ENCODE measurements at places on chromosomes 7 and 10.

DNA sequence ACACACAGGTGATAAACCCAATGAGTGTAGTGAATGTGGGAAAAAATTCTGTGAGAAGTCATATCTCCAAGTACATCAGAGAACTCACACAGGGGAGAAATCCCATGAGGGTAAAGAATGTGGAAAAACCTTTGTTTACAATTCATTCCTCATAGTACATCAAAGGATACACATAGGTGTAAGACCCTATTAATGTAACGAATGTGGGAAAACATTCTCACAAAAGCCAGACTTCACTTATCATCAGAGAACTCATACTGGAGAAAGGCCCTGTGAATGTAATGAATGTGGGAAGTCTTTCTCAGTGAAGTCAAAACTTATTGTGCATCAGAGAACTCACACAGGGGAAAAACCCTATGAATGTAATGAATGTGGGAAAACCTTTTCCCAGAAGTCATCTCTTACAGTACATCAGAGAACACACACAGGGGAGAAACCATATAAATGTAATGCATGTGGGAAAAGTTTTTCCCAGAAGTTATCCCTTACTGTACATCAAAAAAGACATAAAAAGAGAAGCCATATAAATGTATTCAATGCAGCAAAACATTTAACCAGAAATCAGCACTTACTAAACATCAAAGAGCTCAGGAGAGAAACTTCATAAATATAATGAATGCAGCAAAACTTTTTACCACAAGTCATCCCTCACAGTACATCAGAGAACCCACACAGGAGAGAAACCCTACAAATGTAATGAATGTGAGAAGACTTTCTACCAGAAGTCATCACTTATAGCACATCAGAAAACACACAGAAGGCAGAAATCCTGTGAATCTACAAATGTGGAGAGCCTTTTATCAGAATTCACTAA lies 49.8 kb downstream of the ZNF239 start:
- DNase-seq: no peak

DNA sequence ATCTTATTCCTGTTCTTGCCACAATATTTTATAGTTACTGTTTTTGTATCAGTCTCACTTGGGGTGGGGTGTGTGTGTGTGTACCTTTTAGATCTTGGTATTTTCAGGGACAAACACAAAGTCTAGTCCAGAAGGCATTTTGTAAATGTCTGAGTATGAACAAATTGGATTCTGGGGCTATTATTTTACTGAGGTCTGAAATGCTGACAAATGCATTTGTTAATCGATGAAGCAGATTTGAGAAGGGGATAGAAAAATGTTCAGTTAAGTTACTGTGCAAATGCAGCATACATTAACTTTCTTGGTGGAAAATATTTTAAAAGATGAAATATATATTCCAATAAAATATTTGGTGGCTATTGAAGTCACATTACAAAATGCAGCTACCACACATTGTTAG lies 267.4 kb downstream of the EXOC4 start:
- DNase-seq: no peak

GRCh38 chr7:129841465-129841864 lies 111.3 kb downstream of the UBE2H start:
- no peak for DNase-seq

DNA sequence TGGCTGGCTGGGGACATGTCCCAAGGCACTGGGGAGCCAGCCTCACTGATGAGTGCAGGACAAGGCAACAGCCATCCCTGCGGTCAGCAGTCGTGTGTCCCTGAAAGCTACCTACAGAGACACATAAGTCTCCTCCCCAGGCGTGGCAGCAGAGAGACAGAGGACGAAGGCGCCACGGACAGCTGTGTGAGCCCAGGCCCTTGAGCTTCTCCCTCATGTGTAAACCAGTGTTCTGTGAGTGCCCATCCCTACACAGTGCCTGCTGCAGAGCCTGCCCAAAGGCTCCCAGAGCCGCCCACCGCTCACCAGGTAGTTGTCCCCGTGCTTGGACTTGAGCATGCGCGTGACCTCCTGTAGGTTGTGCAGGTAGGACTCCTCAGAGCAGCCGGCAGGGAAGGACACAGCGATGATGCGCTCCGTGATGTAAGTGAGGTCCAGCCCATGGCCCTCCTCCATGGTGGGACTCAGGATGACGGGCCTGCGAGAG lies 142.7 kb downstream of the TNS3 start:
- no peak for DNase-seq

DNA sequence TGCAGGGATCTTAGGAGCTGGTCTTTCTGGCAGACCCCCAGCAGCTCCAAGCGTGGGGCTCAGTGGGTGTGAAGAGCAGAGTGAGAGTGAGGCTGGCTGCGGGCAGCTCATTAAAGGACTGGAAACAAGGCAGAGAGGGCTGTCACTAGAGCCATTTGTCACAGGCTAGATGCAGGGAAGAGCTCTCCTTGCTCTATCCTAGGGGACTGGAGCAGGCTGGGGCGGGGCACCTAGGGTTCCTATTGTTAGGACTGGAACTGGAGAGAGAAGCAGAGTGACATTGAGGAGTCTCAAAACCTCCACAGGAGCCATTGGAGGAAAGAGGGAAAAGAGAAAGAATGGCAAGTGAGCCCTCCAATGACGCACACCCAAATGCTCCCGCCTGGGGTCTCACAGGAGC lies 772 bp upstream of the DDC start:
- no peak for DNase-seq

- DNase-seq: no peak
Measured at GRCh38 chr7:102415685-102416225, 17.6 kb upstream of the ORAI2 start.

- DNase-seq: no peak
Measured at GRCh38 chr10:59276919-59277318, 85.4 kb downstream of the FAM13C start.

GRCh38 chr10:110008518-110009339 lies 945 bp downstream of the ADD3 start:
- peak; percentile 23 for DNase-seq

DNA sequence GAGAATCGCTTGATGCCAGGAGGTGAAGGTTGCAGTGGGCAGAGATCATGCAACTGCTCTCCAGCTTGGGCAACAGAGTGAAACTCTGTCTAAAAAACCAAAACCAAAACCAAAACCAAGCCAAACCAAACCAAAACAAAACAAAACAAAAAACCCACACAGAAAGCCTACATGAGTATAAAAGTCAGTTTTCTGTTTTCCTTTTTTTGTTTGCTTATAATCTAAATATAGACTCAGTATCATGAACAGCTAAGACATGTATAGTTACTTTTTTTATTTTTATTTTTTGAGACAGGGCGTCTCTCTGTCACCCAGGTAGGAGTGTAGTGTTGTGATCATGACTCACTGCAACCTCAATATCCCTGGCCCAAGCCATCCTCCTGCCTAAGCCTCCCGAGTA lies 16.8 kb upstream of the MTPN start:
- DNase-seq: no peak

DNA sequence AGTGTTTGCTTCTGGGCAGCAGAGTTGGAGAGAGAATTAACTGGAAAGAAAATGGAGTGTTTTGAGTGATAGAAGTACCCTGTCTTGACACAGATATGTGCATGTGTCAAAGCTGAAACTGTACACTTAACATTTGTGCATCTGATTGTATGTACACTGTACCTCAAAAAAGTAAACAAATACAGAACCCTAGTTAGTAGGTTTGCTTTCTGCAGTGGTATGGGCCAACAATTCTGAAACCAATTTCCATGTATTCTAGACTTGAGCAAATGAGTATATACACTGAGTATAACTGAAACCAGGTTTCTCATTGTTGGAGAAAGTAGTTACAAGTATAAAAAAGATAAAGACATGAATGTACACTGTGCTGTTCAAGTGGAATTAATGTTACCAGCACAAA lies 52.4 kb downstream of the ELAPOR2 start:
- DNase-seq: no peak

All from NCI-H1930 (cell line).